CD8-positive, alpha-beta memory T cell (primary cell): ENCODE measurements at places on chromosomes 2 and 18. TPM values are rescaled to one million over a fixed set of nuclear protein-coding genes. Genes with fewer than 3 reads are reported as not detected.

Gene GFPT1
- total RNA-seq: 40.0 TPM

Gene SCN2A
- not detected for total RNA-seq

Gene SPATA3
- 0.24 TPM for total RNA-seq

Gene MARCO
- total RNA-seq: not detected

Gene HOXD9
- not detected for total RNA-seq

Gene NEB
- total RNA-seq: 0.29 TPM

Gene ACVR2A
- 2.5 TPM for total RNA-seq

Gene EGR4
- total RNA-seq: 0.31 TPM

Gene ERMN
- total RNA-seq: 0.42 TPM

Gene IL1A
- total RNA-seq: 3.1 TPM

Gene SFTPB
- not detected for total RNA-seq

Gene CFAP221
- total RNA-seq: not detected

Gene EFHD1
- 0.33 TPM for total RNA-seq

Gene GLI2
- total RNA-seq: not detected

Gene SKOR2
- total RNA-seq: not detected

Gene NT5DC4
- not detected for total RNA-seq

Gene FAM237A
- total RNA-seq: not detected

Gene CFAP65
- not detected for total RNA-seq

Gene ATG9A
- total RNA-seq: 52.9 TPM

Gene PPP1R7
- total RNA-seq: 82.6 TPM

Gene KDSR
- 52.1 TPM for total RNA-seq

Gene PFN4
- 0.35 TPM for total RNA-seq

Gene TMEM163
- not detected for total RNA-seq

Gene FIGN
- not detected for total RNA-seq

Gene SERPINB10
- total RNA-seq: not detected

Gene PJVK
- total RNA-seq: 1.9 TPM

Gene ZC3H6
- 7.5 TPM for total RNA-seq

Gene GYPC
- total RNA-seq: 102 TPM

Gene FSHR
- not detected for total RNA-seq

Gene OSBPL6
- total RNA-seq: 1.2 TPM

Gene ANKRD36
- 20.4 TPM for total RNA-seq

Gene CELF4
- total RNA-seq: not detected

Gene UGT1A6
- total RNA-seq: not detected

Gene CNTNAP5
- not detected for total RNA-seq
